ENCODE measurements at places on chromosomes 11 and 22. TPM values are rescaled to one million over a fixed set of nuclear protein-coding genes. Genes with fewer than 3 reads are reported as not detected.

The OR8G1 gene
- total RNA-seq: not detected

The C11orf86 gene
- 1.2 TPM for total RNA-seq

The SLC5A1 gene
- total RNA-seq: not detected

The NPAS4 gene
- total RNA-seq: 0.88 TPM

The TRMU gene
- 70.6 TPM for total RNA-seq

The KCNJ5 gene
- not detected for total RNA-seq

The OR8D1 gene
- not detected for total RNA-seq
